DMS153 (cell line): ENCODE measurements at places on chromosomes 3 and 15.

DNA sequence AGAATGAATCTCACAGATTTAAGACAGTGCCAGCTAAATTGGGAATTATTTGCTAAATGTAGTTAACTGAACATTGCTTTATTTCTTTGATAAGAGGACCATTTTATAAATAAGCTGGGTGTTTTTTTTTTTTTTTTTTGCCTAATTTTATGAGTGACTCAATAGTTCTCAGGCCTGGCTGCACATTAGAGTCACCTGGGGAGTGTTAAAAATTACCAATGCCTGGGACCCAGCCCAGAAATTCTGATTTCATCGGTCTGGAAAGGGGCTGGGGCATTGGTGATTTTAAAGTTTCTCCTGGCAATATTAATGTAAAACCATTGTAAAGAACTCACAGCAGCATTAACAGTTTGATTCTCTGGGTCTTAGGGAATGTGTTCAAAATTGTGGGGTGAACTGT is 51.2 kb upstream of the PHLDB2 start:
- no peak for DNase-seq

- no peak for DNase-seq
Measured at GRCh38 chr3:157051055-157051454, 108.9 kb downstream of the CCNL1 start.

- no peak for DNase-seq
Measured at GRCh38 chr3:152910211-152910610, 75.3 kb downstream of the P2RY1 start.

- DNase-seq, result no peak
Measured at GRCh38 chr3:3902161-3902560, 102.9 kb downstream of the LRRN1 start.

DNA sequence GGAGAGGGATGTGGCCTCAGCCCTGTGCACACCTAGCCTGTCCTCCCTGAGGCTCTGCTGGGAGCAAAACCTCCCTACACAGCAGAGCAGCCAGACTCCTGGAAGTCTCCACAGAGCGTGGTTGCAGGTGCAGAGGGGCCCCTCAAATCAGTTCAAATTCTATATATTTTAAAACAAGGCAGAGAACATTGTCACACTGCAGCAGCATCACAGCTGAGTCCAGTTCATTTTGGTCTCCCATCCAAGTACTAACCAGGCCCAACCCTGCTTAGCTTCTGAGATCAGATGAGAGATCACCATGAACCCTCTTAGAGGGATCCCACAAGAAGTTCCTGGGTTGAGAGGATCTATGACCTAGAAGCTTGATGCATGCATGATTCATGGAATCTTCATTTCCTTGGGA is 331.0 kb upstream of the RGMA start:
- DNase-seq, result no peak

DNA sequence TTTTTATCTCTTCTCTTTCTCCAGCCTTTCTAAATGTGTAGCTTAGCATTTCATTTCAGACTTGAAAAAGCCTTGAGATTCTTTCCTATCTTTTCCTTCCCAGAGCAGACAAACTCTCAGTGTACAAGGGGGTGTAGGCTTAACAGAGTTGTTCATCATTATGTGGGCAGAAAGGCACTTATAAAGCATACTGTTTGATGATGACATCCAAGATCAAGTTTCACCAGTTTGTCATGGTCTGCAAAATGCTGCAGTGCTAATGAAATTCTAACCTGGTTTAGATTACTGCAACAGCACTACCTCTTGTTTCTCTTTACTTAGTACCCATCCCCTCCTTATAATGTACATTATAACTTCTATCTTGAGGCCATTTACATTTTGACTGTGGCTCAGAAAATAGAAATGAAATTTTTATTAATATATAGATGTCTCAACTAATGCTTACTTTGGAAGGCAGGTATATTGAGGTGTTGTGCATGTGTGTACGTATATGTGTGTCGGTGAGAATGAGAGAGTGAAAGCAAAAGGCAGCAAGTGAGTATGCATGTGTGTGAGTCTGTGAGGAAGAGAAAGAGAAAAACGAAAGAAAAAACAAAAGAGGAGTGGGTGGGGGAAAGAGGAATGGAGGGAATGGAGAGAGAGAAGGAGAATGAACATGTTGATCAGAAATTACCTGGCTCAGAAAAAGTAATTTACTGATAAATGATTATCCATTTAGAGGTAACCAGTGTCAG is 1043.6 kb downstream of the TUSC7 start:
- DNase-seq, result no peak

DNA sequence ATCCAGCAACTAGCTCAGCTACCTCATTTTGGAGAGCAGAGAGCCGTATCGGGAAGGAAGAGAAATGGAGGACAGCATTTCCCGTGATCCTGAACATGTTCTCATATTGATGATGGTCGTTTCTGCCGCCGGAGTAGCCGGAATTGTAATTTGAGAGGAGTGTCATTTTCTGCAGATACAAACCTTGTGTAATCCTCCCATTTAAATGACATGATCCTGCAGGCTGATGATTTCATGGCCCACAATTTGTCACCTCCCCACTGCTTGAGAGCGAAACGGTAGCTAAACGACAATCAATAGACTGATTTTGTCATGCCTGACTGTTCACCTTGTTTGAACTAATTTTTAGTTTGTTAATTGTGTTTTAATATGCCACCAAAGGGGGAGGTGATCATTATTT is 126.5 kb upstream of the CNTN6 start:
- no peak for DNase-seq
